Natural killer cell treated with Interleukin-12 subunit alpha and Interleukin-12 subunit beta and Interleukin-15 and Interleukin-18, amount 100 ng/mL, for 72 hours (primary cell): ENCODE measurements at places on chromosomes 7 and 10. TPM values are rescaled to one million over a fixed set of nuclear protein-coding genes. Genes with fewer than 3 reads are reported as not detected.

DNA sequence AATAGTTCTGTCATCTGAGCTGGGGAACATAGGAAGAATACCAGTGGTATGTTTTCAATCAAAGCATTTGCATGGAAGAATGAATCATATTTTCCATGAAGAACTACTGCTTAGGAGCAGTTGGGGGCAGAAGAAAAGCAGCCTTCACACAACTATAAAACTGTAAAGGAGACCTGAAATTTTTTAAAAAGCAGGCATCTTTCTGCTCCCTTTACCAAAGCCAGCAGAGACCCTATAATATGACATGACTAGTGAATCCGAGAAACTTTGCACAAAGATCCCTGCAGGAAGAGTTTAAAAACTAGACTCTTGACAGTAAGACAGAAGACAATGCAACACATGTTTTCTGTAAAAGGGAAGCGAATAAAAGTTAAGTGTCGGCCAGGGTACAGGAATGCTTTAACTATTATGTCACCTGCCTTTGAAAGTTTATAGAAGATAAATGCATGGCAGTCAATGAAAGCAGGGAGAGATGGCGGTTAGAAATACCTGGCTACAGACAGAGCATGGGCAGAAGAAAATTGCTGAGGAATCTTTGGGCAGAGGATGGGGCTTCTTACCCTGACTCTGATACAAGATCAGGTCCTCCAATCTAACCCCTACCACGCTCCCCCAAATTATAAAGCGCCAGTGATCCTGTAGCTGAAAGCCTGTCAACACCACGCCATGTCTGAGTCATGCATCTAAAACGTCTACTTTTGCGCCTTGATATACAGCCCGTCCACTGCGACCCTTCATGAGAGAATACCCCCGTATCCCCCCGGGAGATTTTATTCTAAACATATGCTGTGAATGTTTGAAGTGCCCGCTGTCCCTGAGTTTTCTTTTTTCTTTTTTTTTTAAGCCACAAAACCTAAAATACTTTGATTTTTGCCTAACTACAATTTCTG, 93.1 kb downstream of the GLI3 start:
- H3K4me3 ChIP-seq: no peak overlapping the region
- H3K4me1 ChIP-seq: peaks cover 2% of the 10 kb centered on the region
- no peaks in the 10 kb centered on the region for H3K36me3 ChIP-seq

DNA sequence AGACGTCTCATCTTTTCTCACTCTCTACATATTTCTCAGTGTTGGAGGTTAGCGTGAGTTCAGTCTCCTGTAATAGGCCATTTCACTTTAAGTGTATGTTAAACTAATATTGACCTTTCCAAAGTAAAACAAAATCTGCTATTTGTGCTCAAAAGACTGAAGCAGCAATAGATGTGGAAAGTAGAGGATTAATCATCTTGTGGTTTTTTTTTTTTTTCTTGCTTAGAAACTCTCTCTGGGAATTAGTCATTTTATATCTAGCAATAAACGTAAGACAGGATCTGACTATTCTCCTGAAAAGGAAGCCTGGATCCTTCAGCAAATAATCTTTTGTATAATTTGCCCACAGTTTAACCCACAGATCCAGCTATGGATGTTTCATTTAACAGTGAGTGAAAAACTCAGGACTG, 81.7 kb downstream of the NRP1 start:
- H3K4me3 ChIP-seq: peak overlapping the region; percentile 46
- no peaks in the 10 kb centered on the region for H3K36me3 ChIP-seq
- H3K4me1 ChIP-seq: peaks cover 34% of the 10 kb centered on the region

DNA sequence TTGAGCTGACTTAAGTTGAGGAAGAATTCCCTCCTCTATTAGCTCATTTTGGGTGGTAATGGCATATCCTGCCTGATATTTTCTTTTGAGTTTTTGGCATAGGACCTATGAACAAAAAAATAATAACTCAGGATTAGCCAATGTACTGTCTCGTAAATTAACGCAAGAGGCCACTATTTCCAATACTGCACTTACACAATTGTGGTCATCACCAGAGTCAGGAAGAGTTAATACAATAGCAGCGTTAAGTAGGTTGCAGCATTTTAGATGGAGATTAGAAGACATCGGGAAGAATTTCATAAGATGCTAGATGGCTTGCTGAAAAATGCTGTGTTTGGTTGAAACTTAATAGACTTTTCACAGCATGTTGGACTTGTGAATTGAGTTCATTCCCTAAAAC, 36.4 kb downstream of the ANTXRL start:
- H3K4me3 ChIP-seq: no peak overlapping the region
- no peaks in the 10 kb centered on the region for H3K36me3 ChIP-seq
- H3K27ac ChIP-seq: no peak overlapping the region
- H3K27me3 ChIP-seq: peaks cover 5% of the 10 kb centered on the region

DNA sequence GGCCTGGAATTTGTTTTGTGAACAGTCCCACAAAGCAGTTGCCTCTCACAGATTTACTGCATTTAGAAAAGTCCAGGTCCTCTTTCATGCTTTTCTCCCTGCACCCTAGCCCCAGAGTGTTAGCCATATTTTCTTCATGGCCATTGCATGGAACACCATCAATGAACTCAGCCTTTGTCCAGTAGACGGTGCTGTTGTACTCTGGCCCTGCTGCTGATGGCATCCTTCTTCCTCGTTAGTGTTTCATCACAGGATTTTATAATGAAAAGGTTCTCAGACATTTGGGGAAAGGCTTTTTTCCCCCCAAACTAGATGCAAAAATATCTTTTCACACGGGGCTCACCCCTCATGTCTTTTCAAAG, 93.0 kb upstream of the SLC25A13 start:
- no peaks in the 10 kb centered on the region for H3K36me3 ChIP-seq
- no peak for DNase-seq
- H3K4me3 ChIP-seq: no peak overlapping the region
- no peak overlapping the region for H3K27ac ChIP-seq

GRCh38 chr7:155489862-155490696, 32.1 kb downstream of the EN2 start:
- H3K27me3 ChIP-seq: peaks cover 8% of the 10 kb centered on the region
- H3K36me3 ChIP-seq: peaks cover 6% of the 10 kb centered on the region
- DNase-seq: no peak
- H3K4me3 ChIP-seq: peak overlapping the region; percentile 88

GRCh38 chr7:14690075-14690474, 212.5 kb downstream of the DGKB start:
- no peak for DNase-seq
- no peaks in the 10 kb centered on the region for H3K36me3 ChIP-seq
- no peak overlapping the region for H3K4me3 ChIP-seq
- no peak overlapping the region for H3K27ac ChIP-seq
- H3K4me1 ChIP-seq: no peaks in the 10 kb centered on the region

- H3K4me1 ChIP-seq: no peaks in the 10 kb centered on the region
- H3K36me3 ChIP-seq: no peaks in the 10 kb centered on the region
- peaks cover 39% of the 10 kb centered on the region for H3K27me3 ChIP-seq
- H3K4me3 ChIP-seq: no peak overlapping the region
- DNase-seq: no peak
These were observed 10.0 kb downstream of the FAM171A1 start for GRCh38 chr10:15361131-15361530.

DNA sequence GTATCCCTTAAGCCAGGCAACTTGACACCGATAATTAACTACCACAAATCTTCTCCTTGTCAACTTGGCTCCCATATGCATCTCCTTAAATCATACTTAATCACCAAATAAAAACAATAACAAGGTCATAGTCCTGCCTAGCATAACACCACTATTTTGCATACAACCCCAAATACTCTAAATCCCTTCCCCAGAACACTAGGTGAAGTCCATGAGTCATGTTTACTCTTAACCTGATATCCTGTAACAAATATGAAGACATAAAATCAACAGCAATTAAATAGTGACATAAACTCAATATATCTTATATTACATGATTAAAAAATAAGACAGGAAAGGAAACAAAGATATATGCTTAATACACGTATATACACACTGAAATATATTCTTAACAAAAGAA, 362.0 kb downstream of the ETV1 start:
- H3K36me3 ChIP-seq: no peaks in the 10 kb centered on the region
- H3K4me3 ChIP-seq: no peak overlapping the region
- no peaks in the 10 kb centered on the region for H3K27me3 ChIP-seq
- H3K4me1 ChIP-seq: no peaks in the 10 kb centered on the region
- H3K27ac ChIP-seq: no peak overlapping the region

GRCh38 chr7:100022621-100023020, 7.2 kb downstream of the ZKSCAN1 start:
- peak overlapping the region; percentile 30 for H3K4me3 ChIP-seq
- H3K36me3 ChIP-seq: peaks cover 8% of the 10 kb centered on the region
- H3K27ac ChIP-seq: peak overlapping the region; percentile 76
- H3K4me1 ChIP-seq: peaks cover 33% of the 10 kb centered on the region
- H3K27me3 ChIP-seq: no peaks in the 10 kb centered on the region
- no peak for DNase-seq

GRCh38 chr10:22679608-22680007, 34.8 kb downstream of the PIP4K2A start:
- H3K4me1 ChIP-seq: peaks cover 79% of the 10 kb centered on the region
- peak overlapping the region; percentile 75 for H3K4me3 ChIP-seq
- no peaks in the 10 kb centered on the region for H3K27me3 ChIP-seq
- H3K36me3 ChIP-seq: no peaks in the 10 kb centered on the region
- H3K27ac ChIP-seq: peak overlapping the region; percentile 97

DNA sequence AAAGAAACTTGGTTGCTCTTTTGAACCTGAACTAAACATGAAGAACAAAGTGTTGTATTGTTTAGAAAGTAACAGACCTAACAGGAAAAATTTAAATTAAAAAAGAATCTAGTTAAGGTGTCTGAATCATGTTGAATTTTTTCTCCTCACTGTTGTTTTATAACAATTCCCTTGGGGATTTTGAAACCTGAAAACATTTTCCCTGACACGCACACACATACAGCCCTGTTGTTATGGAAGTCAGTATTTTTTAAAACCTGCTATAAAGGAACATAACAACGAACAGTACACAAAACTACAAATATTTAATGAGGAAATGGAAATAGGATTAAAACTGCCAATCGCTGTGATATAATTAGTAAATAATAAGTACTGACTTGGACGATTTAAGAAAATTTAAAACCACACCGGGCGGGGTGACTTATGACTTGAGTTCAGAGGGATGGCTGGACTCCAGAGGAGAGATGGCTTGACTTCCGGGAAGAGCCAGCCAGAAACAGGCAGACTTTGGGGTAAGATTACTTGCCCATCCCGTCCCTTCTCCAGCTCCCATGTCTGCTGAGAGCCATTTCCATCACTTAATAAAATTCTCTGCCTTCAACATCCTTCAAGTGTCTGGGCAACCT, 16.2 kb upstream of the SPOCK2 start:
- no peaks in the 10 kb centered on the region for H3K27me3 ChIP-seq
- DNase-seq: no peak
- H3K4me1 ChIP-seq: peaks cover 20% of the 10 kb centered on the region
- no peak overlapping the region for H3K27ac ChIP-seq
- peaks cover 16% of the 10 kb centered on the region for H3K36me3 ChIP-seq
- no peak overlapping the region for H3K4me3 ChIP-seq

- H3K4me3 ChIP-seq: no peak overlapping the region
- no peak overlapping the region for H3K27ac ChIP-seq
- H3K27me3 ChIP-seq: no peaks in the 10 kb centered on the region
- no peak for DNase-seq
These were observed 103.6 kb downstream of the MKLN1 start for GRCh38 chr7:131431289-131431688.

DNA sequence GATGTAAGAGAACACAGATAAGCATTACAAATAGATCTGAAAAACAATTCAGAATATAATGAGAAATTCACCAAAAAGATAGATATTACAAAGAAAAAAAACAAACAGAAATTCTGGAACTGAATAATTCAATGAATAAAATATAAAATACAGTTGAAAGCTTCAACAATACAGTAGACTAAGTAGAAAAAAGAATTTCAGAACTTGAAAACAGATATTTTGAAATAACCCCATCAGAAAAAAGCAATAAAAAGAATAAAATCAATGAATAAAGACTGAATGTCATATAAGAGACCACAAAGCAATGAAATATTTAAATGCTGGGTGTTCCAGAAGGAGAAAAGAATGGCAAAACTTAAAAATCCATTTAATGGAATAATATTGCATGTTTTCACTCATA, 611.4 kb upstream of the GHITM start:
- no peaks in the 10 kb centered on the region for H3K4me1 ChIP-seq
- H3K27ac ChIP-seq: no peak overlapping the region
- no peak for DNase-seq
- H3K4me3 ChIP-seq: no peak overlapping the region
- H3K36me3 ChIP-seq: no peaks in the 10 kb centered on the region
- no peaks in the 10 kb centered on the region for H3K27me3 ChIP-seq

DNA sequence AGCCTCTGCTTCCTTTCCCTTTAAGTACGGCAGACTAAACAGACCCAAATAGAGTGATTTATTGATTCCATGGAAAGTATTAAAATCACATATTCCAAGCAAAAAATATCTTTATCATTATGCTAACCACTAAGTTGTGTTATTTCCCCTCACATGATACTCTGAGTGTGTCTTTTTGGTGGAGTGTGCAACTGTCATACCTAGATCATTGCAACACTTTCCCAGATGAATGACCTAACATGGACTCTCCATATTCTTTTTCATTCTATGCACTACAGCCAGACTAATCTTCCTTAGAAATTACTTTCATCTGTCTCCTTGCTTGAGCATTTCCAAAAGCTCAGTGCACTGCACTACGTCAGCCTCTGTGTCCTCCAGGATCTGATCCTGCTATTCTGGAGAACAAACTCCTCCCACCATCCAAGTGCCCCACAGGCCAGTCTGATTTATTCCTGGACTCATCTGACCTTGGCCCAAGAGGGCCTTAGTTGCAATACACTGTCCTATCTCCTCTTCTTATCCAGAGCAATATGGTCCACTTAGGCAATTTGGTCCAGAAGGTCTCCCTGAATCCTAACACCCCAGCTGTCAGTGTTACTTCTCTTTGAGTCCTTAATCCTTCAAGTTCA, 263.3 kb upstream of the KLF6 start:
- no peaks in the 10 kb centered on the region for H3K36me3 ChIP-seq
- H3K4me3 ChIP-seq: no peak overlapping the region
- no peak overlapping the region for H3K27ac ChIP-seq
- H3K4me1 ChIP-seq: peaks cover 16% of the 10 kb centered on the region
- no peak for DNase-seq
- H3K27me3 ChIP-seq: peaks cover 3% of the 10 kb centered on the region

DNA sequence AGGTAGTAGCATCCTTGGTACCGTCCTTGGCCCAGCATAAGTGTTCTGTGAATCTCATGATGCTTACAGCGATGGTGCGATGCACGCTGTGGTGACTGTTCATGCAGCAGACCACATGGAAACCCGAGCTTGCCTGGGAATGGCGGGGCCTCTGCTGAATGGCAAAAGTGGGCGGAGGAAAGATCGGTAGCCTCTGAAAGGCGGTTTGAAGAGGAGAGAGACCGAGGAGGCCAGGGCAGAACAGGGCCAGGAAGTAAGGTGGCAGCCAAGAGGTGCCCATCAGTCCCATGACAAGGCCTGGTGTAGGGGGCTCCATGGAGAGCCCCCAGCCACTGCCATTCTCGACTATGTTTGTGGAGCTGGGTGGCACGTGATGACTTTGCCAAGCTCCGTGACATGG, 33.2 kb upstream of the CNPY1 start:
- no peak overlapping the region for H3K27ac ChIP-seq
- H3K27me3 ChIP-seq: peaks cover 8% of the 10 kb centered on the region
- H3K4me3 ChIP-seq: no peak overlapping the region
- no peaks in the 10 kb centered on the region for H3K4me1 ChIP-seq
- H3K36me3 ChIP-seq: no peaks in the 10 kb centered on the region
- DNase-seq: peak; percentile 44

- H3K4me3 ChIP-seq: no peak overlapping the region
- no peaks in the 10 kb centered on the region for H3K27me3 ChIP-seq
- DNase-seq: no peak
- H3K4me1 ChIP-seq: peaks cover 40% of the 10 kb centered on the region
These were observed 23.4 kb downstream of the SMURF1 start for GRCh38 chr7:99120501-99120900.

HYAL4 gene
- total RNA-seq: not detected

IGFBP3 gene
- 1.7 TPM for total RNA-seq

PLEKHA1 gene
- 7.9 TPM for total RNA-seq

SPDYE2 gene
- not detected for total RNA-seq

IL6 gene
- total RNA-seq: 151 TPM

SLC18A3 gene
- not detected for total RNA-seq
